Calu3 (cell line): ENCODE measurements at places on chromosomes 12 and 14. TPM values are rescaled to one million over a fixed set of nuclear protein-coding genes. Genes with fewer than 3 reads are reported as not detected.

DNA sequence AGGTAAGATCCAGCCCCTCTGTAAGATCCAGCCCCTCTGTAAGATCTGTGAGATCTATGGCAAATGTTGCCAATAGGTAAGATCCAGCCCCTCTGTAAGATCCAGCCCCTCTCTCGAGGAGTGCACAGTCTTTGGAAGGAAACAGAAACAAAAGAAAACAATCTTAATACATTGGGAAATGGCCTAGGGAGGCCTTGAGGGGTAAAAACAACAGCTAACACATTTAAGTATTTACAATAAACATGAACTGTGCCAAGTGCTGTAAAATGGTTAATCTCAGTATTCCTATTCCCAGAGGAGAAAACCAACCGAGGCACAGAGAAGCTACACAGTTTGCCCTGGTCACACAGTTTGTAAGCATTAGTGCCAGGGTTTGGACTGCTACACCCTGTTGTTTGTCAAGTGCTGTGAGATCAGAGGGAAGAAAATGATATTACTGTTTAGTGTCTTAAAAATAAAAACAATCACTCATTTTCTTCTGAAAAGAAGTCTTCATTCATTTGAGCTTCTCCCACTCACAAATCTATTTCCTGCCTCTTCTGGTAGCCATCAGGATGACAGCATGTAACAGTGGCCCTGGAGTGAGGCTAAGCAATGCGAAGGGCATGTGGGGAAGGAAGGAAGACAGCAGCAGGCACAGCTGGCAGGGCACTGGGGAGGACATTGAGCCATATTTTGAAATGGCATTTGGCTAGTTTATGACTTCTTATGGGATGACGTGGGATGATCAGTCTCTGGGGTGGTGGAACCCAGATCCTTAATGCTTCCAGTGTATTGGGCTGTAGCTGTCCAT, 118.7 kb upstream of the PTPRQ start:
- H3K4me3 ChIP-seq, result no peak overlapping the region
- H3K27ac ChIP-seq, result no peak overlapping the region
- no peak for DNase-seq
- peaks cover 7% of the 10 kb centered on the region for H3K4me1 ChIP-seq
- no peaks in the 10 kb centered on the region for H3K27me3 ChIP-seq

- no peaks in the 10 kb centered on the region for H3K4me1 ChIP-seq
- no peak overlapping the region for H3K4me3 ChIP-seq
- no peaks in the 10 kb centered on the region for H3K36me3 ChIP-seq
- H3K27me3 ChIP-seq, result peaks cover 35% of the 10 kb centered on the region
Observed at GRCh38 chr12:108004319-108004718, 124.8 kb upstream of the WSCD2 start.

DNA sequence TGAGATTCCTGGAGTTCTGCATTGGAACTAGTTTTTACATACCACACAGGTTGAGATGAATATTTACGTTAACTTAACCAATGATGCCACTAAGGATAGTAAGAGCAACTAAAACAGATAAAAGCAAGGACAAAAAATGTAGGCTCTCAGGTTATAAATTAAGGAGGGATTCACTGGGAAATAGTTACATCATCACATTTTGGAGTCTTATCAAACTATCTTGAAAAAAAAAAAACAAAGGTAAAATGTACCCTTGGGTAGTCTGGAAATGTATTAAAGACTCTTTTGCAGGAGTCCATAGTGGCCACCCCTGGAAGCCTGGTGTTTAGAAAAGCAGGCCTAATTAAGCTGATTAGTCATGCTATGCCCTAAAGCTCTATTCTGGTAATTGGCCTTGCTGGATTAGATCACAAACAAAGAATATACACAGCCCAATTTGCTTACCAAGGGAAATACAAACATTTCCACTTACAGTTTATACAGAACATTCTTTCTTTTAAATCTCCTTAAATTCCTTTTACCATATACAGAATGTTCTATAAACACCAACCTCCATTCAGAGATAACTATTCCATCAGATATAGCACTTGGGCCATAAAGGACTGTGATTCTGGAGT, 39.3 kb downstream of the SLC25A47 start:
- DNase-seq, result no peak
- H3K27me3 ChIP-seq, result no peaks in the 10 kb centered on the region
- H3K27ac ChIP-seq, result no peak overlapping the region
- no peak overlapping the region for H3K4me3 ChIP-seq

DNA sequence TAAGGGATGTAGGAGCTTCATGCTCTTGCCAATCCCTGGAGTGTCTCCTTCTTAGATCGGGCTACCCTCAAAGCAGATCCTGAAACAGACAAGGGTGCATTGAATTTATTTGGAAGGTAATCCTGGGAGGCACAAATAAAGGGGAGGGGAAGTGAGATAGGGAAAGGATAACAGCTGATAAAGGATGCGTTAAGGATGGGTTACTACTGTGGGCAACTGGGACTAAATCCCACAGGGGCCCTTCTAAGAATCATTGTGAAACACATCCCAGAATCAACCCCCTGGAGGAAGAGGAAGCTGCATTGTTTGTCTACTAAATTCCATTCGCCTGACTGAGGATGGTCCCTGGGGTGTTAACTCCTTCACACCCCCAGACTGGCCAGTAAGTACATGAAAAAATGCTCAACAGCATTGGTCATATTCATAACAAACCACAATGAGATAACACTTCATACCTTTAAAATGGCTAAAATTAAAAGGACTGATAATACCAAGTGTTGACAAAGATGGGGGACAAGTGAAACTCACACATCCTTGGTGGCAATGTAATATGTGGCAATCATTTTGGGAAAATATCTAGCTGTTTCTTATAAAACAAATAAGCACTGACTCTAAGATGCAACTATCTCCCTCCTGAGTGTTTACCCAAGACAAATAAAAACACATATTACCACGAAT, 37.0 kb upstream of the CMKLR1 start:
- DNase-seq, result no peak
- peaks cover 21% of the 10 kb centered on the region for H3K27me3 ChIP-seq
- no peak overlapping the region for H3K4me3 ChIP-seq
- no peaks in the 10 kb centered on the region for H3K4me1 ChIP-seq
- no peaks in the 10 kb centered on the region for H3K36me3 ChIP-seq

The PTPRB gene
- total RNA-seq, result 43.2 and 44.5 TPM in 2 replicates

DNA sequence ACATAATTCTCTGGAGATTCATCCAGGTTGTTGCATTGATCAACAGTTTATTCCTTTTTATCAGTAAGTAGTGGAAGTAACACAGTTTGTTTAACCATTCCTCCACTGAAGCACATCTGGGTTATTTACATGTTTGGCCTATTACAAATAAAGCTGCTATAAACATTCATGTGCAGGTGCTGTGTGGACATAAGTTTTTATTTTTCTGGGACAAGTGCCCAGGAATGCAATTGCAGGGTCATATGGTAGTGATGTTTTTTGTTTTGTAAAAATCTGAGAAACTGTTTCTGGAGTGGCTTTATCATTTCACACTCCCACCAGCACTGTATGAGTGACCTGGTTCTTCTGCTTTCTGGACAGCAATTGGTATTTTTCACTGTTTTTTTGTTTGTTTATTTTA, 505.4 kb downstream of the CCER1 start:
- no peaks in the 10 kb centered on the region for H3K36me3 ChIP-seq
- no peak for DNase-seq
- H3K4me3 ChIP-seq, result no peak overlapping the region
- no peaks in the 10 kb centered on the region for H3K27me3 ChIP-seq
- H3K27ac ChIP-seq, result no peak overlapping the region
- no peaks in the 10 kb centered on the region for H3K4me1 ChIP-seq
